Activated CD4-positive, alpha-beta T cell treated with anti-CD3 and anti-CD28 coated beads, Interleukin-2, amount 10 ng/mL, durations not matched to agents 7 days and 5 days (primary cell): ENCODE measurements at places on chromosomes 2 and 18. TPM values are rescaled to one million over a fixed set of nuclear protein-coding genes. Genes with fewer than 3 reads are reported as not detected.

DNA sequence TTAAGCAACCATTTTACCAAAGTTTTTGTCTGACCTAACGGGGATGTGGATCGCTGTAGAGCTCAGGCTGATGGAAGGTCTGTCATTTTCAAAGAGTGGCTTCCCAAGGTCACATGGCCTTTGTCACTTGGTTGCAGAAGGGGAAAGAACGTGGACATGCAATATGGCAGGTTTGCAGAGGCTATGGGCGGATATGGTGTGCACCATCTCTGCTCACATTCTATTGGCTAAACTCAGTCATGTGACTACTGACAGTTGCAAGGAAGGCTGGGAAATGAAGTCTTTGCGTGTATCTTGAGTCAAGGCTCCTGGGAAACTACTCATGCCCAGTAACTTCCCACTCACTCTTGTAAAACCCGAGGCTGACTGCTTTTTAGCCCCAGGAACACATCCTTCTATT lies 96.8 kb downstream of the ST6GAL2 start:
- no peak for DNase-seq

- DNase-seq = no peak
These were observed 100.7 kb upstream of the STK39 start for GRCh38 chr2:168348076-168348475.

DNA sequence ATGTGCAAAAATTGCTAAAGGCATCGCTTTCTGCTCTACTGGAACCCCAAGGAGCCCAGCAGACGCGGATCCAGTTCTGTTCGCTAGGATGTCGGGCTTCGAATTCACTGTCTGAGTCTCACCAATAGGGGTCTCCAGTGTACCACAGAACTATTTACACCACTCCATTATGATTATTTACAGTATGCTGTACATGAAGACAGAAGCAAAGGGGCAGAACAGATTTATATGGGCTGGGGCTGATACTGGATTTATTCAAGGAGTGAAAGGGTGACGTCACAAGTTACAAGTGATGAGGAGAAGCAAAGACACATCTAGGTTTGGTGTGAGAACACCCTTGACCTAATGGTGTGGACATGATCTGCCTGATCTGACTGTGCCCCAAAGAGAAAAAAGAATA lies 185.3 kb upstream of the ATP5MC3 start:
- peak; percentile 40 for DNase-seq

- peak; percentile 59 for DNase-seq
These were observed at the start of gene SH3YL1 for GRCh38 chr2:263774-264492. Gene SH3YL1 (minus strand): TSS chr2:264032. CDS start chr2:263984, 48 bp downstream.

DNA sequence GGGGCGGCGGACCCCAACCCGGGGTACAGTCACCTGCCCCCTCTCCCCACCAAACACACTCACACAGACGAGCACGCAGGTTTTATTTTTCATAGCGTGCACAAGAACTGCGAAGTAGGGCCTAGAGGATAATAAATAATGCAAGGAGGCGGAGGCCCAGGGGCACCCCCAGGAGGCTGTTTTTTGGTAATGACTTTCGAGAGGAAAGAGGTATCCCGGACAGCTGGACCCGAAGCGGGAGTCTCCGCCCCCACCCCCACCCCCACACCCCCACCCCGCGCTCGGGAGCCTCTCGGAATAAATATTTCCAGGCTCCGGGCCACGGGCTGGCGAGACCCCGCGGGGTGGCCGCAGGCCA lies 3.4 kb downstream of the CYP26B1 start:
- DNase-seq = no peak

DNA sequence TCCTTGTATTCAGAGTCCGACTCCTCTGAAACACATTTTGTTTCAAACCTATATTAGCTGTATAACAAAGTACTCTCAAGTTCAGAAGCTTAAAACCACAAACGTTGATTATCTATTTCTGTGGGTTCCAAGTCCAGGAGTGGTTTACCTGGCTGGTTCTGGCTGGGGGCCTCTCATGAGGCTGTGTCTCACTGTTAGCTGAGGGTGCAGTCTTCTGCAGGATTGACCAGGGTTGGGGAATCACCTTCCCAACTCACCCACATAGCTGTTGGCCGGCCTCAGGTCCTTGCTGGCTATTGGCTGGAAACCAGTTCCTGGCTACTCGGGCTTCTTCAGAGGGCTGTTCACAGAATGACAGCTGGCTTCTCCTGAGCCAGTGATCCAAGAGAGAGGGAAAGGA lies 18.0 kb upstream of the ATIC start:
- no peak for DNase-seq

DNA sequence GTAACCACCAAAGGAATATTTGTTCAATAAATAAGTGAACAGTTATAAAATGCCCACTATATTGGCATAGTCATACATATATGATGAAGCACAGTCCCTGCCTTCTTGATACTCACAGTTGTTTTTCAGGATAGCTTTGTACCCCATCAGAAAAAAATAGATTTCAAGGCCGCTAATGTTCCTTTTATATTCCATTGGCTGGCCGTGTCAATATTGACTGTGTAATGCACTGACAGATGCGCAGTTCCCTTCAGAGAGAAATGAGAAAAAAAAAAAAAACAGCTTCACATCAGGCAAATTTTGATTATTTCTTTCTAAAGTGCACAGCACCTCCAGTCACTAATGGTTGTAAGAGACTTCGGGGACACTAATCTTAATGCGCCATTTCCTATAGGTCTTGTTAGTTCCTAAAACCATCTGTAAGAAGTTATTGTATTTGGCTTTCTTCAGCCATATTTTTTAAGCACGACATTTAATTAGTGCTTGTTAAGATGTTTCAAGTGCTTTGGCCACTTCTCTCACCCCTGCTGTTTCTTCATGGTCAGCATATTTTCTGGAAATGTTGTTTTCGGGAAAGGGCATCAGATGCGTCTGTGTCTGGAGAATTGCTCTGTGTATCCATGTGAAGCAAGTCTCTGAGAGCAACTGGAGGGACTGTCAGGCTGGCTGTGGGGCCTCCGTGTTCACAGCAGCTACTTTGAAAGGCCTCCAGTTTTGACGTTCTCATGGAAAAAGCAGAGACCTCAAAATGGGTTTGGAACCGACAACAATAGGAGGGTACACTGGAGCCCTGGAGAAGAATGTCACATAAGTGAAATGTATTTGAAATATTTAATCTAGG lies 378.3 kb downstream of the MTX2 start:
- DNase-seq = no peak

DNA sequence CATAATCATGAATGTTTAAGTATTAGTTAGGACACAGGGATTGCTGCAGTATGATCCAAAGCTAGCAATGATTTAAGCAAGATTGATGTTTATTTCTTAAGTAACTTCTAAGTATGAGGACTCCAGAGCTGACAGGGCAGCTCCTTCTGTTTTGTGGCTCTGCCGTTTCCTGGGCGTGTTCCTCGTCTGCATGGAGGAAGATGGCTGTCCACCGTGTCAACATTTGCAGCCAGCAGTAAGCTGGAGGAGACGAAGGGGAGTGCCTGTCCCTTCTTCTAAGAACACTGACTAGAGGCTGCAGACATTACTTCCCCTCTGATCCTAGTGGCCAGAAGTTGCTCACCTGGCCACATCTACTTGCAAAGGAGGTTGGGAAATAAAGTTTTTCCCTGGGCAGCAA lies 144.1 kb downstream of the MYO1B start:
- DNase-seq = no peak

CXCR1 gene
- 1.1 TPM for total RNA-seq

LINC00305 gene
- total RNA-seq = not detected
